ENCODE measurements at places on chromosomes 7 and 10.

DNA sequence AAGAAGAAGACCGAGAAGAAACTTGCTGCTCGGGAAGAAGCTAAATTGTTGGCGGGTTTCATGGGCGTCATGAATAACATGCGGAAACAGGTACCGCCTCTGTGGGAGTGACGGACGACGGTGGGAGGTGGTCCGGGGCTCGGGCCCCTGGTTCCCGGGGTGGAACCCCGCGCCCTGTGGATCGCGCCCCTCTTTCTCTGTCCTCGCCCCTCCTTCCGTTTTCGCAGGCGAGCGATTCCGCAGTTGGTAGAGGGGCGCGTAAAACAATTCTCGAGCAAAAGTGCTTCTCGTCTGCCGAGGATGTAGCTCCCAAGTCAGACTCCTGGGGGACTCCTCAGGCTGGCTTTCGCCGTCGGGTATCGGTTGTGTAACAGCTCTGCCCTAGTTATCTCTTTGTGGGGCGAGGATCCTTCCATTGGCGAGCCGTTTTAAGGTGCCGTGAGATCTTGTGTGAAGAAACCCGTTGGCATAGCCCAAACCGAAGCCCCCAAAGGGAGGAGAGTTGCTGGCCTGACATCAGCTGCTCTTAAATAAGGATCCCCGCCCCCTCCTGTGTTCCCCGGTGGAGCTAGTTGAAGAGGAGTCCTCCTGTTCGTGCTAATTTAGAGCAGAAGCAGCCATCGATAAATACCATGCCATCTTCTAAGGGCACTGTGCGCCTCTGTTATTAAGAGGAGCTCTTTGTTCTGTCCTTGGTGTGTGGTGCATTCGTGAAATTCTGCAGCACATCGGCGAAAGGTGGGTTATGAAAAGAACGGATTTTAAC is 655 bp downstream of the KLHL7 start:
- H3K4me3 ChIP-seq, result peak overlapping the region; percentile 98
- peak; percentile 56 for DNase-seq
- no peaks in the 10 kb centered on the region for H3K27me3 ChIP-seq
- H3K27ac ChIP-seq, result peak overlapping the region; percentile 88
- H3K36me3 ChIP-seq, result no peaks in the 10 kb centered on the region

- no peak for DNase-seq
- H3K36me3 ChIP-seq, result no peaks in the 10 kb centered on the region
- no peaks in the 10 kb centered on the region for H3K4me1 ChIP-seq
- H3K27me3 ChIP-seq, result peaks cover 1% of the 10 kb centered on the region
- no peak overlapping the region for H3K4me3 ChIP-seq
- H3K27ac ChIP-seq, result no peak overlapping the region
Measured at GRCh38 chr10:87000491-87000890, 19.6 kb upstream of the FAM25A start.

DNA sequence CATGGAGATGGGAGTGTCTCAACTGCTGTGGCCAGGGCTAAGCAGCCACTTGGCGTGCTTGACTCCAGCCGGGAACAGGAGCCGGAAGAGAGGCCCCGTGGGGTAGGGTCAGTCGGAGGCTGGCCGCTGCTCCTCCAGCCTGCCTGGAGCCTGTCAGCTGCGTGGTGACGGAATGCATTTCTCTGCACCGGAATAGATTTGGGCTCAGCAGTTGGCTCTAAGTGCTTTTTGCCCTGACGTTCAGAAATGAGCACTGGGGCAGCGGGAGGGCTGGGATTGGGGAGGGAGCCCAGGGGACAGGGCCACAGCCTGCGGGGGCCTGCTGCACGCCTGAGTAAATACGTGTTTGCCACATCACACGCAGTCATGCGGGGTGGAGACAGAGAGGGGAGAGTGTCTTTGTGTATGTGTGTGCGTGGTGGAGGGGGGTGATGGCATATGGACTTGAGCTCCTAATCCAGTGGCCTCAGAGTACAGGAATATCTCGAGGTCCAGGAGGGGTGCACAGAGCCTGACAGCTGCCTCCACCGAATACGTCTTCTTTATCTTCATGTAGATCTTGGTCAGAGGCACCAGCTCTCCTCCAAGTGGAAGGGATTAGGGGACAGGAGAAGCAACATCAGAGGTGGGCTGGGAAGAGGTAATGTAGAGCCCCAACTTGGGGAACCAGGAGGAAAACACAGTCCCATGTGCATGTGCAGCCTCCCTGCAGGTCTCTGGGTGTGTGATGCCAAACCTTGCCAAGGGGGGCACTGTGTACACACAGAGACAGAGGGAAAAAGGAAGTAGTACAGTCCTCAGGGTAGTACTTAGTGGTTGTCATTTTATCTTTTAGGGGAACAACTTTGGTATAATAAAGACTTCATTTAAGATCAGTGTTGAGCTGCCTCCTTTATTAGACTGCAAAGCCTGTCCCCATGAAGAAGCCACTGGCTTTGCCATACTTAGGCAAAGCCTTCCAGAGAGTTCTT is 151.4 kb downstream of the CDH23 start:
- peak; percentile 36 for DNase-seq
- no peak overlapping the region for H3K27ac ChIP-seq
- no peaks in the 10 kb centered on the region for H3K4me1 ChIP-seq
- H3K4me3 ChIP-seq, result no peak overlapping the region

- H3K27ac ChIP-seq, result no peak overlapping the region
- no peaks in the 10 kb centered on the region for H3K27me3 ChIP-seq
- DNase-seq, result no peak
- H3K4me1 ChIP-seq, result no peaks in the 10 kb centered on the region
- H3K4me3 ChIP-seq, result no peak overlapping the region
Measured at GRCh38 chr10:57579926-57580325, 687.8 kb downstream of the IPMK start.

DNA sequence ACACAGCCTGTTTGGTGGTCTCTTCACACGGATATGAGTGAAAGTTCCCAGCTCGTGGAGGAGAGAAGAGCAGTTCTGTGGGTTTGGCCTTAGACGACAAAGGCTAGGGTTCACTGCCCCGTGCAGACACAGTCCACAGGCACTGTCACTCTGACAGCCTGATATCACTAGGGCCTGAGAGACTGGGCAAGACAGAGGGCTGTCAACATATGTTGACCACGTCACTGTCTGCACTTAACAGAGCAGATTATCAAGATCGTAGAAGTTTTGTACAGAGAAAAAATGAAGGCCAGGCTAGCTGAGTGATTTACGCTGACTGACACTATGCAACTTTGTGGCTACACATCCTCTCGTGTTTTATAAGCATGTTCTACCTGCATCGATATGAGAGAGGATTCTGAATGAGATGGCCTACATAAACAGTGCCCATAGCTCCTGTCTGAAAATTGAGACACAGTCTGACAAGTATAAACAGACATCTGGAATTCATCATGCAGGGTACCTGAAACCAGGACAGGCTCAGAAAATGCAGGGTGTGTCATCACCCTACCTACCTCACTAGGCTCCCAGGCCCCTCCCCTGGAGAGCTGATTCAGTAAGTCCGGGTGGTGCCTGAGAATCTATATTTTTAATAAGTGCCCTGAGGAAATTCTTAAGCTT is 120.0 kb downstream of the SGMS1 start:
- peak; percentile 26 for DNase-seq
- H3K36me3 ChIP-seq, result peaks cover 7% of the 10 kb centered on the region
- peaks cover 51% of the 10 kb centered on the region for H3K4me1 ChIP-seq
- H3K27ac ChIP-seq, result no peak overlapping the region

GRCh38 chr10:68184546-68184945 is 47.4 kb downstream of the ATOH7 start:
- no peaks in the 10 kb centered on the region for H3K4me1 ChIP-seq
- H3K4me3 ChIP-seq, result no peak overlapping the region
- H3K36me3 ChIP-seq, result no peaks in the 10 kb centered on the region
- peaks cover 20% of the 10 kb centered on the region for H3K27me3 ChIP-seq

DNA sequence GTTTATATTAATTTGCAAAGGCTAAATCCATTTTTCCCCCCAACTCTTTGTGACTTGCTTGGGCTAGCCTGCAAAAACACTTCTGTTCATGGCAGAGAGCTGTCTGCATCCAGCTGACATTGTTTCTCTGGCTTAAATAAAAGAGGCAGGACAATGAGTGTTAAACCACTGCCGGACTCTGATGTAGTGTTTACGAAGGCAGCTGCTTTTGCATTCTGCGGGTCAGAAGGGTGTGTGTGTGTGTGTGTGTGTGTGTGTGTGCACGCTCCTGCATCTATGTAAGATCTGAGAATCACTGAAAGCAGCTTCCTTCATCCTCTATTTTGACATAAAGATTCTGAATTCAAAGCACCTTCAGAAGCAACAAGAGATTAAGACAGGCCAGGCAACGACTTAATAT is 28.3 kb downstream of the NRP1 start:
- H3K4me1 ChIP-seq, result peaks cover 2% of the 10 kb centered on the region
- DNase-seq, result no peak
- H3K4me3 ChIP-seq, result no peak overlapping the region
- H3K27ac ChIP-seq, result no peak overlapping the region
- peaks cover 2% of the 10 kb centered on the region for H3K27me3 ChIP-seq
- H3K36me3 ChIP-seq, result no peaks in the 10 kb centered on the region

DNA sequence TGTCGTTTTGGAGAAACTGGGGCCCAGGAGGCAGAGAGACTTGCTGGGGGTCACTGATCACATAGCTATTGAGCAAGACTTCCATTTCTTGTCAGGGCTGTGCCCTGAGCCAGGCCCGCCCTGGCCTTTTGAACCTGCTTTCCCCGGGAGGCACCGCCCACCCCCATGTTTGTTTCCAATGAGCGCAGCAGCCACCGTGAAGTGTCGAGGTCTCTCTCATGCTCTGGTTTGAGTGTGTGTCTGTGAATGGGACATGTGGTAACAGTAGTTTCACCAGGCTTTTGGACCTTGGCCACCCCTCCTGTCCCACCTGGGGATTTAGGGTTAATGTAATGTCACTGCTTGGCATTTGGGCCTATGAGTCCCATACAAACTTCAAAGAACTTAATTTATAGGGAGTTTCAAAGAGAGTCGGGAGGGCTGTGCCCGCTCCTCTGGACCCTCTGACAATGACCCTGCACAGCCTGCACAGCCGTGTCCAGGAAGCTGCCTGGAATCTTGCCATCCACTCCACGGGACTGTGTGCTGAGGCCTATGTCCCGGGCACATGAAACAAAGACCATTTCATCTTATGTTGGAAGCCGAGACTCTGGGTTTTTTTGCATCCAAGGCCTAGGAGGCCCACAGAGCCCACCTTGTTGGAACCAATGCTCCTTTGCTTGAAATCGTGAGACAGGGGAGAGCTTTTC is 6.3 kb downstream of the PRF1 start:
- no peak overlapping the region for H3K27ac ChIP-seq
- no peak overlapping the region for H3K4me3 ChIP-seq
- H3K36me3 ChIP-seq, result peaks cover 13% of the 10 kb centered on the region
- H3K4me1 ChIP-seq, result peaks cover 6% of the 10 kb centered on the region

GRCh38 chr10:49331431-49331830 is 32.5 kb downstream of the C10orf71 start:
- peaks cover 10% of the 10 kb centered on the region for H3K4me1 ChIP-seq
- no peak for DNase-seq
- H3K36me3 ChIP-seq, result peaks cover 5% of the 10 kb centered on the region
- H3K27me3 ChIP-seq, result no peaks in the 10 kb centered on the region
- H3K27ac ChIP-seq, result no peak overlapping the region
- no peak overlapping the region for H3K4me3 ChIP-seq

GRCh38 chr10:100907773-100908363 is 4.9 kb upstream of the SLF2 start:
- DNase-seq, result no peak
- peaks cover 4% of the 10 kb centered on the region for H3K27me3 ChIP-seq
- H3K4me1 ChIP-seq, result peaks cover 29% of the 10 kb centered on the region
- H3K4me3 ChIP-seq, result no peak overlapping the region

- no peaks in the 10 kb centered on the region for H3K27me3 ChIP-seq
- no peak for DNase-seq
- H3K4me3 ChIP-seq, result no peak overlapping the region
- H3K4me1 ChIP-seq, result no peaks in the 10 kb centered on the region
- H3K36me3 ChIP-seq, result no peaks in the 10 kb centered on the region
Measured at GRCh38 chr7:47503281-47503680, 78.6 kb downstream of the TNS3 start.

- no peaks in the 10 kb centered on the region for H3K27me3 ChIP-seq
- H3K4me1 ChIP-seq, result no peaks in the 10 kb centered on the region
- DNase-seq, result no peak
- no peak overlapping the region for H3K4me3 ChIP-seq
- H3K27ac ChIP-seq, result no peak overlapping the region
- H3K36me3 ChIP-seq, result no peaks in the 10 kb centered on the region
Measured at GRCh38 chr7:75900617-75901315, 14.2 kb upstream of the POR start.

GRCh38 chr10:62044566-62044965 is 143.1 kb downstream of the ARID5B start:
- H3K4me3 ChIP-seq, result peak overlapping the region; percentile 50
- H3K27me3 ChIP-seq, result no peaks in the 10 kb centered on the region
- H3K36me3 ChIP-seq, result peaks cover 39% of the 10 kb centered on the region
- DNase-seq, result no peak
- peak overlapping the region; percentile 96 for H3K27ac ChIP-seq
- peaks cover 85% of the 10 kb centered on the region for H3K4me1 ChIP-seq

GRCh38 chr10:123885406-123886170 is 6.0 kb downstream of the CPXM2 start:
- no peak overlapping the region for H3K4me3 ChIP-seq
- no peak overlapping the region for H3K27ac ChIP-seq
- no peaks in the 10 kb centered on the region for H3K36me3 ChIP-seq
- no peaks in the 10 kb centered on the region for H3K4me1 ChIP-seq
- no peak for DNase-seq

DNA sequence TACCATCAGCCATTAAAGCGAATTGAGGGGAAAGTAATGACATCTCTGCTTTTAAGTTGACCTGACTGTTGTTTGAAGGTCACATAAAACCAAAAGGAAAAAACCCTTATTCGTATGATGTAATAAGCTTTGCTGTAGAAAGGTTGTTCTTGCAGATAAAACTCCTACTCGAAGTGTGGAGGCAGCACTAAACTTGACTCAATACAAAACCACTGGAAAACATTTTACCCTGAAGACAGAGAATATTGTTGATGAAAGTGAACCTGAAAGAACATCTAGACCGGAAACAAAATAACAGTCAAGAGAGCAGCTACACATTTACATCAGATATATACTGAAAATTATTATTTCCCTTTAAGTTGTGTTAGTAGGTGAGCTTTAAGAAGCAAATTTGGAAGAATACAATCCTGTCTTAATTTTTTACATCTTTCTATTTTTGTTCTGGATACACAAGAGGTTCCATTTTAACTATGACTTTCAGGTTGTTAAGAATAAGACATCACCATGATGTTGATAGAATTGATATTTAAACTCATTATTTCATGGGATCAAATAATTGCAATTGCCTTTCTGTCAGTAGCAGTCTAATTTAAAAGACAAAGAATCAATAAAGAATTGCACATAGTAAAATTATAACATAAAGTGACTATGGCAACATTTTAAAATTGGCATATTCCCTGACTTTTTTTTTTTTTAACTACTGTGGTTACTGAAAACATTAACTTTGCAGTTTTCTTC is 6.4 kb downstream of the ETV1 start:
- DNase-seq, result no peak
- no peak overlapping the region for H3K27ac ChIP-seq
- H3K27me3 ChIP-seq, result peaks cover 13% of the 10 kb centered on the region

GRCh38 chr7:16836481-16836880 is 31.7 kb upstream of the AGR2 start:
- no peak overlapping the region for H3K27ac ChIP-seq
- no peaks in the 10 kb centered on the region for H3K36me3 ChIP-seq
- H3K27me3 ChIP-seq, result no peaks in the 10 kb centered on the region
- no peaks in the 10 kb centered on the region for H3K4me1 ChIP-seq
- DNase-seq, result no peak
- no peak overlapping the region for H3K4me3 ChIP-seq
